ENCODE measurements at places on chromosomes 3 and 15. TPM values are rescaled to one million over a fixed set of nuclear protein-coding genes. Genes with fewer than 3 reads are reported as not detected.

ZNF80 gene
- total RNA-seq, result not detected

DENND4A gene
- total RNA-seq, result 7.2 TPM

AMT gene
- not detected for total RNA-seq

PSTPIP1 gene
- total RNA-seq, result 0.19 TPM

CIDEC gene
- not detected for total RNA-seq

GRCh38 chr15:63301088-63301487 lies 23.7 kb downstream of the APH1B start:
- DNase-seq, result no peak

DNA sequence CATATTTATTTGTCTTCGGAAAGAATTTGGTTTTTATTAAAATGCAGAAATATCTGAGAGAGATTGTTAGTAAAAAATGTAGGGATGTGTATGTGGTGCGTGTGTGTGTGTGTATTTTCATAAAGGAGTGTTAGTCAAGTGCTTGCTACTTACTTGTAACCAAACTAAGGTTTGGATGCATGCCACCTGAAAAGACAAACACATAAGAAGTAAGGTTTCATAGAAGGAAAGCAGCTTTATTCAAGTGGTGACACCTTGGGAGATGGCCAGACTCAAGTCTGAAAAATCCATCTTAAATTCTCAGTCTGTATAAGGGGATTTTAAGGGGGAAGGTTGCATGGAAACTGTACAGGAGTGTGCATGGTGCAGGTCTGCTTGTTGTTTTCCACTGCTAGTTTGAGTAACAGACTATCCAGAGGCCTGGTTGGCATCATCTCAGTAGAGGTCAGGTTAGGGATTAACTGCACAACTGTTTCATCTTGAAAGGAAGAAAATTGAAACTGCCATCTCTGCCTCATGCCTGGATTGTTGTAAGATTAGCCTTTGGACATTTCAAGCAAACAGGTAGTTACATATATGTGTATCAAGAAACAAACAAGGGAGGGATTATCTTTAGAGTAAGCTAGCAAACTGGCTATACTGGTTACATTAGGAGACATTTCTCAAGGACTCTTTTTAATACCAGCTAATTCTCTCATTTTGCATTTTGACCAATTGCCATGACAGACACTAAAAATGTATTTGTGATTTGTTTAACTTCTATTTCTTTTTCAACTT lies 196.7 kb downstream of the EPHA6 start:
- DNase-seq, result no peak

DNA sequence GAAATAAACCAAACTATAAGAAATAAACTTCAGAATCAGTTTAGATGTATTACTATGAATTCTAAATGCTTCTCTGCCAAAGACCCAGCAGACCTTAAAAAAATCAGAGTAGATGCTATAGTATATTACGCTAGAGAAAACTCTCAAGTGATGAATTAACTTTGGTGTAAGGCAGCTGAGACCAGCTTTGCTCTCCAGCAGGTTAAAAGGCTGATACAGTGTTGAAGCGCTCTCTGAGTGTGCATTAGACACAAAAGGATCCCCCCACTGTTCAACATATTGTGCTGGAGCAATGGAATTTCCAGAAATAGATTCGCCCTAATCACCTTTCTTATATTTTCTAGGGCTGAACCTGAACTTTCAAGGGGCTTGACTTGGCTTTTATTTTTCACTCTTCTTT lies 190.0 kb downstream of the EFHB start:
- DNase-seq, result no peak

GRCh38 chr15:56906766-56907165 lies 11.7 kb upstream of the TCF12 start:
- no peak for DNase-seq

Data from H4 (cell line).